Thyroid gland (tissue), 4 donors: ENCODE measurements at places on chromosomes 2 and 18.

DNA sequence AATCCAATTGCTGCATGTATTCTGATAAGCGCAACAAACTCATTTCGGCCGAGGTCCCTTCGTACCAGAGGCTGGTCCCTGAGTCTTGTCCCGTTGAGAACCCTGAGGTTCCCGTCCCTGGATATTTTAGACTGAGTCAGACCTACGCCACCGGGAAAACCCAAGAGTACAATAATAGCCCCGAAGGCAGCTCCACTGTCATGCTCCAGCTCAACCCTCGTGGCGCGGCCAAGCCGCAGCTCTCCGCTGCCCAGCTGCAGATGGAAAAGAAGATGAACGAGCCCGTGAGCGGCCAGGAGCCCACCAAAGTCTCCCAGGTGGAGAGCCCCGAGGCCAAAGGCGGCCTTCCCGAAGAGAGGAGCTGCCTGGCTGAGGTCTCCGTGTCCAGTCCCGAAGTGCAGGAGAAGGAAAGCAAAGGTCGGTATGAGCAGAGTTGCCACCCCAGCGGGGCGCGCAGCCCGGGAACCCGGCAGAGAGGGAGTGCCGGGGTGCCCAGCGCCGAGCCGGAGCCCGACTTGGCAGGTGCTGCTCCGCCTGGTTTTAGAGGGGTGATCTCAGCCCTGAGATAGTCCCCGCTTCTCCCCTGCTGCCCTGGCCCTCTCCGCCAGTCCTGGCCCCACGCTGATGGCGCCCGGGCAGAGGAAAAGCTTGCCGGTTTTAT, 714 bp downstream of the HOXD10 start:
- no peak for DNase-seq

- no peak for DNase-seq
Observed at GRCh38 chr2:221125691-221126090, 446.4 kb downstream of the EPHA4 start.

DNA sequence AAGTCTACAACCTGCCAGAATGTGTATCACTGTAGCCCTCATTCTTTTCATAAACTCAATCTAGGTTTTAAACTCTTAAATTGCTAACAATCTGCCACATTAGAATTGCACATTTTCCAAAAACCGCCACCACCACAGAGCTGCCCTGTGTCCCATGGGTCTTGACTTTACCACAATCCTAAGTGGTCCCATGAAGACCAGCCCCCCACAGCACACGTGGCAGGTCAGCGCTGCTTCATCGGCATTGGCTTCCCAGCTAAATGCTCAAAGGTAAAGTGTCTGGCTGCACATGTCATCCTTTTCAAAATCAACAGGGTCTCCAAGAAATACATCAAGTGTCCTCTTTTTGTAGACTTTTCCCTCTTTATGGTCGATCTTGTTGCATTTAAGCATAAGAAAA, 2.4 kb downstream of the TBC1D8 start:
- DNase-seq = no peak

- no peak for DNase-seq
Observed at GRCh38 chr2:133653056-133653455, 84.8 kb upstream of the NCKAP5 start.

GRCh38 chr2:159187106-159187505, 99.4 kb downstream of the WDSUB1 start:
- DNase-seq = no peak

GRCh38 chr2:35989503-35989902, 366.1 kb upstream of the CRIM1 start:
- DNase-seq = no peak

- no peak for DNase-seq
Observed at GRCh38 chr2:121136323-121136722, 148.7 kb downstream of the TFCP2L1 start.

- no peak for DNase-seq
Observed at GRCh38 chr18:3912705-3913104, 462.7 kb downstream of the TGIF1 start.

DNA sequence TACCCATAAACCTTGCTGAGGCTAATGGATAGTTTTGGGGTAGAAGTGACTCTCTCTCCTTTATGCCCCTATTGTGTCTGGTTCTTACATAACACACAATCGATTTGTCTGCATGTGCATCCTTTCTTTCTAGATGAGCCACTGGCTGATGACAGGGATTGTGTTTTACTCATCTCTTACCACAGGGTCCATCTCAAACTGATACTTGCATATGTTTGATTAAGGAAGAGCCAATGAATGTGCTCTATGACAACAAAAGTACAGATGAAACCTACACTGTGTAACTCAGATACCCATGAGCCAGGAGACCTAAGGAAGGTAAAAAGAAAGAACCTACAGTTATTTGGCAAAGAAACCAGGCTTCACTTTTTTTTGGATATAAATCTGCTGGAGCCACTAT, 13.2 kb upstream of the BZW1 start:
- no peak for DNase-seq

DNA sequence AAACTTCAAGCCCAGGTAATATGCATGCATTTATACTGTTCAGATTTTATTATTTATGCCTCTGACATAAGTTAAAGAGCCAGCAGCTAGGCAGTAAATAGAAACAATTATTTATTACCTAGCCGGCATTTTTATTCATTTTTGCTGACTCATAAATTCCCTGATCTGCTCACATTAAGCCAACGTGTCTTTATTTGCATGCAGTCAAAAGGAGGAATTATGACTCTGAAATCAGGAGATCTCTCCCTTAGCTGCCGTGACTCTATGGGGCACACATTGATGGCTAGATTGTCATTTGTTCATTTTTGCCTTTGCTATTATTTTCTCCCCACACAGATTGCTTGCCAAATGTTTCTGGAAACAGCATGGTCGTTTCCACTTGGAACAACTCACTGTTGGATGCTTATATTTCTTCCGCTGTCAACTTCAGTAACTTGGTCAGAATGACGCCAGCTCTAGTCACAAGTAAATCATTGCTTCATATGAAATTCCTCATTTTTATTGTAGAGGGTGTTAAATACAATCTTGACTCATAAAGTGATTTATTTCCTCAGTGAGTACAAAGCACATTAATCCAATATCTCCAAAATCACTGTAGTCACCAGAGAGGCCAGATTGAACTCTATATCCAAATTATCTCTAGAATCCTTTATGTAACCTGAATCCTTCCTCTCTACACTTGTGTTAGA, 15.9 kb upstream of the ZBTB14 start:
- no peak for DNase-seq

- DNase-seq = no peak
Observed at GRCh38 chr2:101480764-101481163, 5.9 kb upstream of the RFX8 start.
